ENCODE measurements at places on chromosomes 7 and 10.

- peak; percentile 20 for DNase-seq
Measured at GRCh38 chr7:142557971-142558582, 191.2 kb upstream of the PRSS1 start.

- DNase-seq, result no peak
Measured at GRCh38 chr7:151864081-151864480, 12.8 kb downstream of the PRKAG2 start.

- DNase-seq, result no peak
Measured at GRCh38 chr7:93018716-93019115, 99.1 kb downstream of the SAMD9 start.

DNA sequence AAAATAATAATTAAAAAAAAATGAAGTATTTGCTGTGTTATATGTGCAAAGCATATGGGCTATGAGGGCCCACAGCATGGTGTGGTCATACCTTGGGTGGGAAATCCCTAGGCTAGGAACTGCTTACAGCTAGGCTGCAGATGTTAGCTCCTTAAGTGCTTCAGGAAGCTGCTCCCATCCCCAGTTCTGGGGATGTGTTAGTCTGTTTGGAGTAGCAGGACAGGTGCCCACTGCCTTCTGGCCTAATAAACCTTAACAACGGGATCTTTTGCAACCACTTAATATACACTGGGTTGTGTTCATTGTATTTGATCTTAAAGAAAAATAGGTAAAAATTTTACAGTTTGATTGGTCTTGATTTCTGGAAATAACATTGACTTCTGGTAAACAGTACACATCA lies 46.3 kb downstream of the HK1 start:
- no peak for DNase-seq

DNA sequence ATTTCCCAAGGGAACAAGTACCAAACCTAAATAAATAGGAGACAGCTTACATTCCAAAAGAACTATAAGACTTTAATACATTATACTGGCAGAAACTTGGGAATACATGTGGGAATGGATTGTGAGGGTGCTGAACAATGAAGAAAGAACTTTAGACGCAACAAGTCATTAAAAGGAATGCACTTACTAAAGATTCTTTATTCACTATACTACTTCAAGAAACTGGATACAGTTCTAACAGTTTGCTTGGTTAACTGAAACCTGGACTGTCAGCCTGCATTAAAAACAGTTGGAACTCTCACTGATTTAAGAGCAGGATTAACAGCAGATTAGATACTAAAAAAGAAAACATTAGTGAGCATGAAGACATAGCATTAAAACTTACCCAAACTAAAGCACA lies 12.0 kb downstream of the CACUL1 start:
- DNase-seq, result no peak
